Endodermal cell (in vitro differentiated cells): ENCODE measurements at places on chromosomes 6 and 20. TPM values are rescaled to one million over a fixed set of nuclear protein-coding genes. Genes with fewer than 3 reads are reported as not detected.

SALL4 gene
- 297 to 409 TPM (median 397 TPM) in 3 replicates for total RNA-seq

KCNS1 gene
- total RNA-seq = 0.18 to 0.34 TPM (median 0.28 TPM) in 3 replicates

APOM gene
- total RNA-seq = 2.0 to 3.2 TPM (median 2.0 TPM) in 3 replicates

DNA sequence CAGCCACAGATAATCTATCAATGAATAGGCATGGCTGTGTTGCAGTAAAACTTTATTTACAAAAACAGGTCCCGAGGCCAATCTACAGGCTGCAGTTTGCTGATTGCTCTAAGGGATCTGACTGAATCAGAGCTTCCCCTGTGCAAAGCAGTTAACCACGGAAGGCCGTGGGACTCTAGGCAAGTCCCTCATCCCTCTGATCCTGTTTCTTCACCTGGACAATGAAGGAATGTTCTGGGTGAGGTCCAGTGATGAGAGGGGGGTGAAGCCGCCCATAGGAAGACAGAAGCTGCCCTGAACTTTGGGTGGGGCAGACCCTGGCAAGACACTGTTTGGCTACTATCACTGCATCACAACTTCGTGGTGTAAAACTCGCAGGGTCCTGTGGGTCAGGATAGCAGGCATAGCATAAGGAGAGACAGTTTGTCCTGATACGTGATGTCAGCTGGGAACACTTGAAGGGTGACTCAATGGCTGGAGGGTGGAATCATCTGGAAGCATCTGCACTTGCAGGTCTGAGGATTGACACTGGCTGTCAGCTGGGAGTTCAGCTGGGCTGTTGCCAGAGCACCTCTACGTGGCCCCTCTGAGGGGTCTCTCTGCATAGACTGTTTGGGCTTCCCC, 33.3 kb upstream of the TGM2 start:
- H3K27ac ChIP-seq = no peak overlapping the region
- no peak overlapping the region for H3K4me3 ChIP-seq
- H3K27me3 ChIP-seq = no peaks in the 10 kb centered on the region
- no peaks in the 10 kb centered on the region for H3K36me3 ChIP-seq
- no peaks in the 10 kb centered on the region for H3K4me1 ChIP-seq

- H3K4me1 ChIP-seq = no peaks in the 10 kb centered on the region
- H3K27me3 ChIP-seq = no peaks in the 10 kb centered on the region
- peak; percentile 75 for DNase-seq
- no peak overlapping the region for H3K27ac ChIP-seq
These were observed 31.9 kb upstream of the TXLNB start for GRCh38 chr6:139323511-139324300.

DNA sequence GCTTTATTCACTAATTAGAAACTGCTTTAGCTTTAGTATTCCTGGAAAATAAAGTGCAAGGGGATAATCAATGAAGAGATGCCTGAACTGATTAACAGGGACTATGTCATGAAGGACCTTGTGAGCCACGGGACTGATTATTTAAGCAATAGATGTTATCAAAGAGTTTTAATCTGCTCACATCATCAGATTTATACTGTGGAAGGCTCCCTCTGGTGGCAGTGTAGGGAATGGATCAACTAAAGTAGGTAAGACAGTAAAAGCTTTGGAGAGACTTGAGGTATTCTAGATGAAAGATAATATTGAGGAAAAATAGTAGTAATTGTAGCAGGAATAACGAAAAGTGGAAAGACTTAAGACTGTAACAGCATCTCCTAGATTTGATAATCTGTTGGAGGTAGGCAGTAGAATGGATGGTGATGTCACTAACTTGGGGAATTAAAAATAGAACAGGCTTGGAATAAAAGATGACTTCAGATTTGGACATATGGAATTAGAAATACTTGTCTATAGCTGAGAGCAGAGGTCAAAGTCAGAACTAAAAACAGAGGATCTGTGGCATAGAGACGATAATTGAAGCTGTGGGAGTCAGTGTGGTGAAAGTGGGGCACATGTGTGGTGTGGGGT, 80.3 kb upstream of the HTR1E start:
- no peaks in the 10 kb centered on the region for H3K4me1 ChIP-seq
- H3K27ac ChIP-seq = no peak overlapping the region
- no peaks in the 10 kb centered on the region for H3K27me3 ChIP-seq
- H3K4me3 ChIP-seq = no peak overlapping the region

DNA sequence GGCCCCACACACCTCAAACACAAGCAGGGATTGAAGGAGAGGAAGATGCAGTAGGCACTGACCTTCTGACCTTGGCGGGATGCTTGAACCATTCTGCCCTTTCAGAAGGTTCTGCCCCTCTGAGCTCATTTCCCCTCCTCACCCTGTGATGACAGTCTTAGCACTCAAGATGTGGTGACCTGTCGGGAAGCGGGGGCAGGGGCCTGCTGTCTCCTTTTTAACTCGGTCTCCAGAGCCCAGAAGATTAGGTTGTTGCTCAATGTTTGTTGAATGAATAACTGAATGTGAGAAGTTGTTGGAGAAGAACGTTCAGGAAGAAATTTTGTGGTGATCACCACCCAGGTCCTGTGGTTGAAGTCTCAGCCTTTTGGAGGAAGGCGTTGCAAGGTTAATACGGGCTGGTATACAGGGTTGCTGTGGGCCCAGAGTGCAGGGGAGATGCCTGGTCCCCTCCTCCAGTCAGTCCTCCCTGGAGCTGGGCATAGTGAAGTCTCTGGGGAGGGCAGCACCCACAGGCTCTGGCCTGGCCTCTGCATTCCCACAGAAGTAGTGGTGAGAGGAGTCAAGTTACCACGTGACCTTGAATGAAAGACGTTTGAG, 49.7 kb upstream of the FUCA2 start:
- no peak overlapping the region for H3K27ac ChIP-seq
- no peak for DNase-seq
- H3K4me3 ChIP-seq = no peak overlapping the region
- H3K4me1 ChIP-seq = peaks cover 9% of the 10 kb centered on the region
- no peaks in the 10 kb centered on the region for H3K36me3 ChIP-seq

DNA sequence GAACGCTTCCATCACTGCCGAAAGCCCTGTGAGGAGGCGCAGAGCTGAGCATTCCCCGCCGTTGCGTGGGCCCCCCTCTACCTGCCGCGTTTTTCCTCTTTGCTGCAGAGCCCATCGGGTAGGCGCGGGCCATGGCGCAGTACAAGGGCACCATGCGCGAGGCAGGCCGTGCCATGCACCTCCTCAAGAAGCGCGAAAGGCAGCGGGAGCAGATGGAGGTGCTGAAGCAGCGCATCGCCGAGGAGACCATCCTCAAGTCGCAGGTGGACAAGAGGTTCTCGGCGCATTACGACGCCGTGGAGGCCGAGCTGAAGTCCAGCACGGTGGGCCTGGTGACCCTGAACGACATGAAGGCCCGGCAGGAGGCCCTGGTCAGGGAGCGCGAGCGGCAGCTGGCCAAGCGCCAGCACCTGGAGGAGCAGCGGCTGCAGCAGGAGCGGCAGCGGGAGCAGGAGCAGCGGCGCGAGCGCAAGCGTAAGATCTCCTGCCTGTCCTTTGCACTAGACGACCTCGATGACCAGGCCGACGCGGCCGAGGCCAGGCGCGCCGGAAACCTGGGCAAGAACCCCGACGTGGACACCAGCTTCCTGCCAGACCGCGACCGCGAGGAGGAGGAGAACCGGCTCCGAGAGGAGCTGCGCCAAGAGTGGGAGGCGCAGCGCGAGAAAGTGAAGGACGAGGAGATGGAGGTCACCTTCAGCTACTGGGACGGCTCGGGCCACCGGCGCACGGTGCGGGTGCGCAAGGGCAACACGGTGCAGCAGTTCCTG, 693 bp downstream of the FAM50B start:
- no peak overlapping the region for H3K4me3 ChIP-seq
- H3K27me3 ChIP-seq = no peaks in the 10 kb centered on the region
- H3K36me3 ChIP-seq = no peaks in the 10 kb centered on the region
- no peaks in the 10 kb centered on the region for H3K4me1 ChIP-seq

GRCh38 chr6:151240036-151240685, 394 bp downstream of the AKAP12 start:
- H3K4me3 ChIP-seq = peak overlapping the region; percentile 90
- H3K4me1 ChIP-seq = peaks cover 4% of the 10 kb centered on the region
- peaks cover 41% of the 10 kb centered on the region for H3K27me3 ChIP-seq
- H3K36me3 ChIP-seq = no peaks in the 10 kb centered on the region
- H3K27ac ChIP-seq = peak overlapping the region; percentile 93
- DNase-seq = peak; percentile 96

DNA sequence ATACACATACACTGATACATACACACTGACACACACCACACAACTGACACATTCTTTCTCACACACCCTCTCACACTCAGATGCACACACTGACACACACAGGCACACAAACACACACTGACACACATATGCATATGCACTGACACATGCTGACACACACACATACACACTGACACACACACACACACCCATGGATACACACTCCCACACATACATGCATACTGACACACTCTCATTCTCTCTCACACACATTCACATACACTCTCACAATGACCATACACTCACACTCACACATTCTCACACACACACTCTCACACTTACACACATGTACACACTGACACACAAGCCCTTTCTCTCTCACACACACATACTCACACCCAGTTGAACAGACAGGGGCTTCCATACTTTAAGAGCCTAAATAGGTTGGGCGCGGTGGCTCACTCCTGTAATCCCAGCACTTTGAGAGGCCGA, 236.4 kb downstream of the LRFN2 start:
- peaks cover 4% of the 10 kb centered on the region for H3K4me1 ChIP-seq
- H3K36me3 ChIP-seq = no peaks in the 10 kb centered on the region
- no peak overlapping the region for H3K4me3 ChIP-seq
- no peaks in the 10 kb centered on the region for H3K27me3 ChIP-seq

GRCh38 chr6:119894811-119895210, 545.2 kb upstream of the MAN1A1 start:
- H3K36me3 ChIP-seq = no peaks in the 10 kb centered on the region
- DNase-seq = no peak
- H3K27me3 ChIP-seq = no peaks in the 10 kb centered on the region
- no peak overlapping the region for H3K27ac ChIP-seq
- peaks cover 3% of the 10 kb centered on the region for H3K4me1 ChIP-seq

- no peaks in the 10 kb centered on the region for H3K4me1 ChIP-seq
- no peak overlapping the region for H3K4me3 ChIP-seq
These were observed 36.9 kb downstream of the KCNQ2 start for GRCh38 chr20:63435552-63435951.

DNA sequence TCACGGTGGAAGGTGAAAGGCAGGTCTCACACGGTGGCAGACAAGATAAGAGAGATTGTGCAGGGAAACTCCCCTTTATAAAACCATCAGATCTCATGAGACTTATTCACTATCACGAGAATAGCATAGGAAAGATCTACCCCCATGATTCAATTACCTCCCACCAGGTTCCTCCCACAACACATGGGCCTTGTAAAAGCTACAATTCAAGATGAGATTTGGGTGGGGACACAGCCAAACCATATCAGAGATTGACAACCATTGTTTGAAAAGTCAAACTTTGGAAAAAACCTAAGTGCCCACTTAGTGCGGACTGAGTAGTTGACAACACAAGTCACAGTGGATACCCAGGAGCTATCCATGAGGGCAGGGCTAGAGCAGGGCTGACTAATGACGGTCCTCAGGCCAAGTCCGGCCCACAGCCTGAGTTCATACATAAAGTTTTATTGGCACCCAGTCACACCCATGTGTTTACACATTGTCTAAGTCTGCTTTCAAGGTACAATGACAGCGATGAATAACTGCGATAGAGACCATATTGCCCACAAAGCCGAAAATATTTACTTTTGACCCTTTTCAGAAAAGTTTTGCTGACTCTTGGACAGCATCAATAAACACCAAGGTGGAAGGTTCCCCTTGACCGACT, 33.8 kb upstream of the PMEPA1 start:
- no peak for DNase-seq
- H3K27me3 ChIP-seq = peaks cover 19% of the 10 kb centered on the region
- no peaks in the 10 kb centered on the region for H3K36me3 ChIP-seq

DNA sequence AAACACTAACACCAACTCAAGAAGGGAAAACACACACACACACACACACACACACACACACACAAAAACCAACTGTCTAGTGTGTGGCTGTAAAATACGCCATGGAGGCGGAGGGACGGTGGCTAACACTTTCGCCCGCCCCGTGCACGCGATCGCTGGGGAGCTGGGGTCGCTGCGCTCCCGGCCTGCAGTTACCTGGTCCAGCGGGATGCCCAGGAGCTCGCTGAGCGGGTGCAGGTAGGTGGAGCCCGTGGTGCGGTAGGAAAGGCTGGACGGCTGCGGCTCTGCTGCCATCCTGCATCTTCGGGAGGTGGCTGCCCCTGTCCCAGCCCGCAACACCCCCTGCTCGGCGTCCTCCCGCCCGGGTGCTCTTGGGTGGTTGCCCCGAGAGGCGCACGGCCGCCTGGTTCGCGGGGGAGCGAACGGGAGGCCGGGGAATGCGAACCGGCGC, 303 bp downstream of the MBOAT1 start:
- peaks cover 6% of the 10 kb centered on the region for H3K4me1 ChIP-seq
- peak; percentile 86 for DNase-seq
- no peaks in the 10 kb centered on the region for H3K27me3 ChIP-seq
- H3K27ac ChIP-seq = no peak overlapping the region
